ENCODE measurements at places on chromosomes 11 and 22.
A peak's percentile ranks its signal among the peaks of the same experiment; 100 is the strongest.

DNA sequence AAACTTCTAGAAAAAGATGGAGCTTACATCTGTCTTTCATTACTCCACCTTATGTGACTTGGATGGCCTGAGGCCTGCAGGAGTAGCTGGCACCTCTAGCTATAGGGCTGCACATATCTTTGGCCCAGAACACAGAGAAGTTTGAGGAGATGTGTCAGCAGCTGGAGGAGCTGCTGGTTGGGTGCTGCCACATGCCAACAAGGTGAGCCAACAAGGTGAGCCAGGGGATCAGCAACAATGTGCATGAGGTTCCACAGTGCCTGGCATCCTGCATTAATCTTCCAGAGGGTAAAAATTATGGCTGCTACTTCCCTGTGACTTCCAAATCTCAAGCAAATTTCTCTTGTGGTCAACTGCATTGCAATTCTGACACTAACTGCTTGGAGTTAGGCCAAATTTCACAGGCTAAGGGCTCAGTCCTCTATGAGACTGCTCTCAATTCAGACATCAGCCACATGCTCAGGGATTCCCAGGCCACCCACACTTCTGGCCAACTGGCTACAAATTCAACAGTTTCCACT, 16.0 kb downstream of the RBM7 start:
- no peak for DNase-seq

GRCh38 chr11:68271023-68271780, 571 bp downstream of the C11orf24 start:
- DNase-seq = peak; percentile 39

DNA sequence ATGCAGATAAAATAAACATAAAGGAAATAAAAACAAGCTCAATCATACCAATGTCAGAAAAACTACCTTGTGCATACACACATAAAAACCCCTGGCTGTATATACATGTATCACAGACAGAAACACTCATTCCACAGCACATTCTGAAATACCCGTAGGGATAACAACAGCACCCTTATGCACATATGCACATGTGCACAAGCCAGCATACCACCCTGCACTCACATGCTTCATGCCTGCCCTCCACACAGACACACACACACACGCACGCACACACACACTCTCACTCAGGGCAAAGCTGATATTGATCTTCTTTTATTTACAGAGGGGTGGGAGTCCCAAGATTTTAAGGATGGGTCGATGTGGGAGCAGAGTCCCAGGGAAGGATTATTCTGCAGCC, 92.1 kb downstream of the CSNK2A3 start:
- no peak for DNase-seq

DNA sequence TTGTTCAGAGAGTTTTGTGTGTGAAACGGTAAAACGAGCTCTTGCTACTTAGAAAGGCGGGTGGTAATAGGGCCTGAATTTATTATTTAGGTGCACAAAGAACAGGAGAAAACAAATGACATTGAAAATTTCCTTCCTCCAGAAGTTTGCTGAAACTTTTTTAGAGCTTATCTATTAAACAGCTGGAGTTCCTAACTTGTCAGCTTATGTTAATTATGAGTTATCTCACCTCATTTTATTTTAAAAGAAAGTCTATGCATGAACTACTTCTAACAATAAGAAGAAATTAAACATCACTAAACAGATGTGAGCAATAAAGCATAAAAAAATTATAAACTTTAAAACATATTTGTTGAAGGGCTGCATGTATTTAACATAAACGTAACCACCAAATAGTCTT, 373.9 kb upstream of the ANO3 start:
- DNase-seq = no peak
